ENCODE measurements at places on chromosomes 6 and 20.

DNA sequence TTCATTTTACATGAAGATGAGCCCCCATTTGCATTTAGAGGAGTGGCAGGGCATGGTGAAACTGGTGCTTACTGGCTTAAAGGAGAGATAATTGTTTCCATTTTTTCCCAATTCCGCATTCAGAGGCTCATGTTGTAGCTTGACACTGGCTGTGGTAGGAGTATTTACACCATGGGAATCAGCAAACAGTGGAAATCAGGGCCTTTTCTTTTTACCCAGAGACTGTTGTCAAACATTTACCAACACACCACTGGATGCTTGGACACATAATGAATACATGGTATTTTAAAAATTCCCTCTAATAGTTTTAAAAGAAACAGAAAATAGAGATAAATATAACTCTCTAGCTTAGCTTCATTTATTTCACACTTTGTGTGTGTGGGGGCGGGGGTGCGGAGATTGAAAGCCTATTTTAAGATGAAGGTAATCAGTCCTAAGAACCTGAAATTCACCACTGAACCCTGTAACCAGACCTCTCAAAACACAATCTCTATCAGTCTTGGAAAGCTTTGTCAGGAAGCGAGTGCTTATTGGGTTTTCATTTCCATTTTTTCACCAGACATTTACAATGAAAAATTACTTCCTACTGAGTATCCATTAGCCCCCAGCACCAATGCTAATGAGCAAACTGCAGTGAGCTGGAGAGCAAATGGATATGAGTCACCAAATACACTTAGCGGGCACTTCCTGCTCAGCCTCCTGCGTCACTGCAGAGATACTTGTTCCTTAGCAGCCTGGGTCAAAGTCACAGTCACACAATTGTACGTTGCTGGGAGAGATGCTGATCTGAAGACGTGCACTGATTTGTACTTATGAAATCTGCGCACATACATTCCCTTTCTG, 532.0 kb downstream of the BCKDHB start:
- DNase-seq = peak; percentile 95

GRCh38 chr6:14665827-14666724, 548.5 kb downstream of the CD83 start:
- no peak for DNase-seq

DNA sequence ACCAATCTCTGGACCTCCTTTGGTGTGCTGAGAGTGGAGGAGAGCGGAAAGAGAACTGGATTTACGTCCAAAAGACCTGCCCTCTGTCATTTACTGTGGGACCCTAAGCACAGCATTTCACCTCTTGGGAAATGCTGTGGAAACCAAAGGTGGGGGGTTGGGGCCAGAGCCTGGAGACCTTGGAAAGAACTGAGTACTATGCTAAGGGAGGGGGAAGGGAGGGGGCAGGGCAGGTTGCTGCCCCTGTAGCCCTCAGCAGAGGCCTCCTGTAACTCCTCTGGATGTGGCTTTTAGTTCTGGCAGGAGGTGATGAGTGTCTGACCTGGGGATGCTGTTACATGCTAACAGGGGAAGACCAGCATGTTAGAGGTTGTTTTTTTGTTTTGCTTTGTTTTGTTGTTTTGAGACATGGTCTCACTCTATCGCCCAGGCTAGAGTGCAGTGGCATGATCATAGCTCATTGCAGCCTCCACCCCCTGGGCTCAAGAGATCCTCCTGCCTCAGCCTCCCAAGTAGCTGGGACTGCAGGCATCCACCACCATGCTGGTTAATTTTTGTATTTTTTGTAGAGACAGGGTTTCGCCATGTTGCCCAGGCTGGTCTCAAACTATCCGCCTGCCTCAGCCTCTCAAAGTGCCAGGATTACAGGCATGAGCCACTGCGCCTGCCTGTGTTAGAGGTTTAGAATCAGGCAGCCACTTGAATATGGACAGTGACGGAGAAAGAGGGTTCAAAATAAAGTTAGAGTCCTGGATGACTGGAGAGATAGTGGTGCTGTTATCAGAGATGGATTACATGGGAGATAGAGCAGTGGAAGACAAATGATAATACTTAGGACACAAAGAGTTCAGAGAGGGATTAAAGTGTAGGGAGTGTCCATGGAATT, 18.4 kb upstream of the PARD6B start:
- DNase-seq = no peak

DNA sequence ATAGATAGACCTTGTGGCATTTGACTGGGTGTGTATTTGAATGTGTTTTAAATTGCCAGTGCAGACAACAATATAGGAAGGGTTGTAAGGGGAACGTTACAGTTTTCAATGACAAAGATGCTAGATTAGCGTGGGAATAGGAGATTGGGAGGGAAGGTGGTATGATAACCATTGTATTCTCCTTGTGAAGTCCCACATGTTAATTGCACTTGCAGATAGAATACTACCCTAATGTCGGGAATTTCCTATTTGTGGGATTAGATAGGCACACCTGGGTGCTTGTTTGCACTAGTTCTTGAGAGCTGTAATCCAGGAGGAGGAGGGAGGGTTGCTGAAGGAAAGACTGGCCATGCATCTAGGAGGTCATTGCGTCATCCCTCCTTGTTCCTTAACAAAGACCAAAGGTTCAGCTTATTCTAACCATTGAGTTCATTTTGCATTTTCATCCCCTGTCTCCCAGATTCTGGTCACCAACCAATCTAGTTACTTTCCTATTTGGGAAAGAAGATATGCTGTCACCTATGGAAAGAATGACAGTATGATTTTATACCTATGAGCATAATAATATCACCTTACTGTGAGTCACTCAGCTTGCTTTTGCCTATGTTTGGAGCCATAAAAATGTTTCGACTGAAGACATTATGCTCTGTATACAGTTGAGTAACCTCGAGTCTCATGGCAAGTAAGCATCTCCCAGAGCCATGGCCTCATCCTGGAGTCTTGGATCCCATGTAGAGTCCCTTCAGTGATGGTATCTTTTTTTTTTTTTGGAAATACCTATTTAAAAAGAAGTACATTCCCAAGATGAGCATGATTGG, 201.5 kb downstream of the DTNBP1 start:
- DNase-seq = no peak

- DNase-seq = no peak
Measured at GRCh38 chr20:33272155-33272873, 10.7 kb upstream of the BPIFB1 start.

- DNase-seq = no peak
Measured at GRCh38 chr6:84272298-84272697, 44.9 kb upstream of the CEP162 start.

DNA sequence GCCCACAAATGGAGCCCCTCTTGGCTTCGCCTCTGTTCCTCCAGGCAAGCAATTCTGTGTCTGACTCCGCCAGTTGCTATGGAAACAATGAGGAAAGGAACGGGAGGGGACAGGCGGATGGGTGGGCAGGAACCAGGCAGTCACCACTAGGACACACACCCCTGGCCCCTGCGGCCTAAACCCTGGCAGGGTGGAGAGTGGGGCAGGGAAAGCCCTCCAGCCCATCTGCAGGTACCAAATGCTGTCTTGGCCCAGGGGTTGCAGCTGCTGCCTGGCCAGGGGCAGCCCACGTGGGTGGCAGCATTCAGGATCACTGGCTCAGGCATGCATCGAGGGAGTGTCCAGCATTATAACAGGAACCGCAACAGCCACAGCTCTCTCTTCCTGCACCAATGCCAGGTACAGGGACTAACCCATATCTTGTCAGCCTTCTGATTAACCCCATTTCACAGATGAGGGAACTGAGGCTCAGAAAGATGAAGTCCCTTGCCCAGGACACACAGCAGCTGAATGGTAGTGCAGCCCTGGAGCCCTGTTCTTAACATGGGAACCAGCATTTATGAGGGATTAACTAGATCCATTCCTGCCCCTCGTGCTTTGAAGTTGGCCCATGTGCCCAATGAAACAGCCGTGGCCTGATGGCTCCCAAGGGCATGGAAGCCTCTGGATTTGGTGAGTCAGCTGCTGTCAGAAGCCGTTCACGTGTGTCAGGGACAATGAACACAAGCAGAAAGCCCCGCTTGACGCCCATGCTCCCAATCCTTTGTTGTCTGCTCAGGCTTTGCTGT, 66.3 kb downstream of the NOL4L start:
- no peak for DNase-seq

- DNase-seq = no peak
Measured at GRCh38 chr20:38458314-38458713, 14.3 kb upstream of the RALGAPB start.

DNA sequence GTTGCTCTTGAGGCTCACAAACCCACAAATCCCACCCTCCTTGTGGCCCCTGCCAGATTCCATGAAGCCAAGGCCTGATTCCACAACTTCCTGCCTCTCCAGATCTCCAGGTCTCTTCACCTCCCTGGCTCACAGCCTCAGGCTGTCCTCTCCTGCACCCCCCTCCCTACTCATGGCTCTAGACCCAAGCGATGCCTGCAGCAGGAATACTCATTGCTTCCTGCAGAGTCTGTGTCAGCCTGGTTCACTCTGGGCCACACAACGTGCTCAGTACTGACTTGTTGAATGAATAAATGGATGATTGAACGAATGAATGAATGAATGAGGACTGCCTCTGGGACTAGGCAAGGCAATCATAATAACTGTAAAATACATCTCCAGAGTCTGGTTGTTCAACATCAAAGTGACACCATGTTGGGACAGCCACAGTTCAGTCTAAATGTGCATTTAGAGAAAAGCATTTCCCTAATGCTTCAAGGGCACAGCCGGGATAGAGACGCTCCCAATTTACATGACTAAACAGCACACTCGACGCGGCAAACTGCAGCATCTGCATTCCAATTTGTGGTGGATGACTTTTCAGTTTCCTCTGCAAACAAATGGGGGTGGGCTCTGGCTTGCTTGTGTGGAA, 139.9 kb downstream of the GRM4 start:
- no peak for DNase-seq

- DNase-seq = no peak
Measured at GRCh38 chr6:127186889-127187288, 68.4 kb downstream of the RSPO3 start.

GRCh38 chr20:60306105-60306504, 347.9 kb downstream of the CDH26 start:
- no peak for DNase-seq

- no peak for DNase-seq
Measured at GRCh38 chr6:8193541-8193940, 91.2 kb upstream of the EEF1E1 start.

DNA sequence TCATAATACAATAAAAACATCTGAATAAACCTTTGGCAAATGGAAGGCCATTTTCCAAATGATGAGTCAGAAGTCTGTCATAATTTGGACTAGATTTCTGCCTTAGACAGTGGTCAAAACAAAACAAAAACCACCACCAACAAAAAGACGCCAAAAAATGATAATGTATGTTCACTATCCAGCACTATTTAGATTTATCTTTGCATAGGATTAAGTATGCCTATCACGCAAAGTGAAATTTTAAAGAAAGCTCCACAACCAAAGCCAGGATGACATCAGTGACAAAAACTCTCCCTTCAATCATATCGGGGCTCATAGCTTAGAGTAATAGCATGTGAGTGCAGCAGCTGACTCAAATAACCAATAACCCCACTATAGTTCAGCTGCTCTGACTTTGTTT, 201.9 kb downstream of the MOXD1 start:
- DNase-seq = no peak

DNA sequence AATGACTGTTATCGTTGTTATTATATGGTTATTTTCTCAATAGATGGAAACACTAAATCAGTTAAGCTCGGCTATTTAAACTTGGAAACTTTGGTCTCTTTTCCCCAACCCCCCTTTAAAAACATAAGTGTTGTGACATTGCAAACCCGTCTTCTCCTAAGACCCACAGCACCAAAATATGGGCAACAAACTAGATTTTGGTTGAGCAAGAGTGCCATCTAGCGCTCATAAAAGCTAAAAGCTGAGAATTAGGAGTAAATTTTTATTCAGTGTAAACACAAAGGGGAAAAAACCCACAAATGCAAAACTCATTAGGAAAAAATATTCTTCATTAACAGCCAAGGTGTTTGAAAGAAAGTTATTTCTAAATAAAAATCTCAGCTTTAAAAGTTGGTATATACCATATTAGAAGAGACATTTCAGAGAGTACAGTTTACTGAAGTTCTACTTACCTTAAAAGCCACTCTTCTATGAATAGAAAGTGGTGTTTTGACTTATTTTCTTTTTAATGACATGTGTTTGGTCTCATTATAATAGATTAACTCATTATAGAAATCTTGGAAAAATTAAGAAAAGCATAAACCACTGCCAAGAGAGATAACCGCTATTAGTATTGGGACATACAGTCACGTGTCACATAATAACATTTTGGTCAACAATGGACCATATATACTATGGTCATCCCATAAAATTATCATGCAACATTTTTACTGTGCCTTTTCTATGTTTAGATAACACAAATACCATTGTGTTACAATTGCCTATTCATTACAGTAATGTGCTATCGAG, 21.1 kb downstream of the SESN1 start:
- DNase-seq = peak; percentile 52

DNA sequence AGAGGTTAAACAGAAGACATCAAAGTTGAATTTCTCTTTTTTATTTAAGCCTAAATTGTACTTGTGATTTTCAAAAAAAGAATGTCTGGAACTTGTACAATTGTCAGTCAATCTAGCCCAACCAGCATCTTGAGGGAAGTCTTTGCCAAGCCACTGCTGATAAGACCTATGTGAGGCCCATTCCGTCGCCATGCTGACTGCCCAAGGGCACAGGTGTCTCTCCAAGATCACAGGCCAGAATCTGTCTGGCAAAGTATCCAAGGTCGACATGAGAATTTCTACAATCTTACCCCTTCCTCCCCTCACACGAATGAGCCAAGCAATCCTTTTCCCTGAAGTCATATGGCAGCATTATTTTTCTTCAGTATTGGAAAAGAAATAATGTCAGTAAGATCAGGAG, 614.5 kb downstream of the CBLN4 start:
- no peak for DNase-seq

GRCh38 chr6:13163161-13163944, 165.0 kb downstream of the TBC1D7 start:
- DNase-seq = no peak

- no peak for DNase-seq
Measured at GRCh38 chr6:142353690-142354089, 51.9 kb downstream of the ADGRG6 start.

GRCh38 chr6:55696501-55696900, 117.5 kb upstream of the HMGCLL1 start:
- DNase-seq = no peak

GRCh38 chr20:25148181-25148981, 47.1 kb upstream of the ENTPD6 start:
- no peak for DNase-seq

- no peak for DNase-seq
Measured at GRCh38 chr20:5140195-5140594, 13.4 kb downstream of the CDS2 start.

- no peak for DNase-seq
Measured at GRCh38 chr20:53148771-53149147, 176.6 kb downstream of the TSHZ2 start.

DNA sequence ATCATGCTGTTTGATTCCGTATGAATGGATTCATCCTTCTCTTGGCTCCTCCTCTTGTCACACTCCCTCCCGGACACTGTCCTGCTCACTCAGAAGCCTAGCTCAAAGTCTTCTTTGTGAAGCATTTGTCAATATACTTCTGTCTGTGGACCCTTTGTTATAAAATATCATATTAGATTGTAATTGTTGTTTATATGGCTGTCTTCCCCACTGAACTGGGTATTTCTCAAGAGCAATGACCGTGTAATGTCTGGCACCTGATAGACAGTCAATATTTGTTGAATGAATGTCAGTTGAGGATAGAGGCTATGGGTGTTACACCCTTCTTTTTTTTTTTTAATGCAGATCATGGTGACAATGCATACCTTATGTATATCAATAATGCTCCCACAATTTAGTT, 335.3 kb downstream of the SOX4 start:
- DNase-seq = no peak
